ENCODE measurements at places on chromosomes 2 and 18.

GRCh38 chr2:216560838-216561270 is 62.2 kb downstream of the RPL37A start:
- DNase-seq, result peak; percentile 85

GRCh38 chr2:6896930-6897759 is 19.6 kb downstream of the RSAD2 start:
- DNase-seq, result peak; percentile 35

DNA sequence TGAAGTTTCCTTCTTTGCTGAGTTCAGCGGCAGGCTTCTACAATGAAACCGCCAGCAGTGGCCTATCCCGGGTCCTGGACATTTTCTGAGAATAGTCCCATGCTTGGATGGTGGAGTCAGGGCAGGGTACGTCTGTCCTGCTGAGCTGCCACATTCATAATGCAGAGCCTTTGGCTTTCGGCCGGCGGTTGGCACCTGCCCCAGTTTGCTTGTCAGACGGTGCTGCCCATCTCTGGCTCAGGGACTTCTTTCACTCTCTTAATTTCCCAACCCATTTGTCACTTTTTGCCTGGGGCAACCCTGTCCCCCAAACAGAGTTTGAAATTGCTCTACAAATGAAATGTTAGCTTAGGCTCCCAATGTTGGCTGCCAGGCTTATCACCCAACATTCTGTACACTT is 57.2 kb downstream of the SOX11 start:
- DNase-seq, result no peak

DNA sequence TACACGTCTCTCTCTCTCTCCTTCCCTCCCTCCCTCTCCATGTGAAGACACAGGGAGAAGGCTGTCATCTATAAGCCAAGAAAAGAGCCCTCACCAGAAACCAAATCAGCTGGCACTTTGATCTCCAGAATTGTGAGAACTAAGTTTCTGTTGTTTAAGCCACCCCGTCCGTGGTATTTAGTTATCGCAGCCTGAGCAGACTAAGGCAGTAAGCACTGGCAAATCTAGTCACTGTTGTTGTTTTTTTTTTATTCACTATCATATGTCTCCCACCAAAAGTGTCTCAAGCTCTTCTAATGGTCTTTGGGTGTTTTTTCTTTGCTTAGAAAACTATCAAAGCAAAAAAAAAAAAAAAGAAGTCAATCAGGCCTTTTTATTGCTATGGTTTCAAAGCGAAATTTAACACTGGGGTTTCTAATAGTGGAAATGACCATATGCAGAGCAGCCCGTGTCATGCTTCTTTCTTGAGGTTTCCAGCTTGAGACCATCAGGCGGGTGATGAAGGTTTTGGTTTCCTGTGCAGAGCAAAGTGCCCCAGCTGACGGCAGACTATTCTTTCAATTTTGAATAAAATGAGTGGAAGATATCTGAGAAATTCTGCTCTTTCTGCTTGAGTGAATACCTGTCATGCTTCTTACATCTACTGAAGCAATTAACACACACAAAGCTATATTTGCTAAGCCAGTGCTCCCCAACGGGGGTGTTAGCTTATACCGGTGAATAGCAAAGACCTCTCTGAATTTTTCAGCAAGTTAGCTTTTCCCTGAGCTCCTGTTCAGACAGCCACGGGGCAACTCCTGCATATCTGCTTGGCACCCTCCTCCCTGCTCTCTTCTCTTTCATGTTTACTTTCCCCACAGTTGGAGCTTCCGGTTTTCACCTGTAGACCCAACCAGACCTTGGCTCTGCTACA is 394.1 kb upstream of the ATP5MC3 start:
- peak; percentile 14 for DNase-seq

DNA sequence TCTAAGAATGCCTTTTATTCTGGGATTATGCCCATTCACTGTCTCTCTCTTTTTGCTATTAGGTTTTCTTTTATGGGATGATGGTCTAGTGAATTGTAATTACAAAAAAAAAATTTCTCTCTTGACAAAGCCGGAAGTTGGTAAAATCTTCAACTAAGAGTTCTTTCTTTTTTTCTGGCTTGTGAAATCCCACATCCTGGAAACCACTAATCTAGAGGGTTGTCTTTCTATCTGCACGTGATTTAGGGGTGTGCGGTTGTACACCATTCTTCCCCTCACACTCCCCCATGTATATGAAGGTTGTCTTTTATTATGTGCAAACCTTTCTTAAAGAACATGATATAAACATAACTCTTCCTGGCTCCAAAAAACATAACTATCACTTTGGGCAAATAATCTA is 52.0 kb downstream of the GATA6 start:
- no peak for DNase-seq

- no peak for DNase-seq
Observed at GRCh38 chr2:68110102-68110501, 47.3 kb upstream of the C1D start.

GRCh38 chr2:30147196-30147714 is 448 bp downstream of the YPEL5 start:
- no peak for DNase-seq

DNA sequence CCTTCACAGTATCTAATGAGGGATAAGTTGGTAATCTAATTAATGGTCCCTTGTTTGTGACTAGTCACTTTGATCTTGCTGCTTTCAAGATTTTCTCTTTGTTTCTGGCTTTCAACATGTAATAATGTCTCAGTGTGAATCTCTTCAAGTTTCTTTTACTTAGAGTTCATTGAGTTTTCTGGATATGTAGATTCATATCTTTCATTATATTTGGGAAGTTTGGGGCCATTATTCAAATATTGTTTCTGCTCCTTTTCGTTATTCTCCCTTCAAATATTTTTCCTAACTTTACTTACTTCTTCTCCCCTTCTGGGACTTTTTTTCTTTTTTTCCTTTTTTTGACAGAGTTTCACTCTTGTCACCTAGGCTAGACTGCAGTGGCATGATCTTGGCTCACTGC is 21.1 kb upstream of the NAPG start:
- no peak for DNase-seq

DNA sequence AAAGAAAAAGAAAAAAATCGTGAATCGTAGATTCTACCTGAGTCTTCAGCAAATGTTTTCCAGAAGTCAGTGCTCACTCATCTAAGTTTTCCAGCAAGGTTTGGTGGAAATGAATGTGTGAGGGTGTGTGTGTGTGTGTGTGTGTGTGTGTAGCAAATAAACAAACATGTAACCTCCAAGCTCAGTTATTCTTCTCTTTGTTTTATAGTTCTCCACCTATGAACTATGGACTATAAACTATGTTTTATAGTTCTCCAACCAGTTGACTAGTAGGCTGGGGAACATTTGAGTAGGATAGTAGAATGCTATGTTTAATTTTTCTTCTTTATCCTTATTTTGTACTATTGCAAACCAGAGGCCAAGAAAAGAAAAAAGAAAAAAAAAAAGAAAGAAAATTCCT is 44.6 kb upstream of the SERPINE2 start:
- DNase-seq, result no peak

GRCh38 chr2:105371810-105372209 is 27.0 kb downstream of the FHL2 start:
- DNase-seq, result no peak

DNA sequence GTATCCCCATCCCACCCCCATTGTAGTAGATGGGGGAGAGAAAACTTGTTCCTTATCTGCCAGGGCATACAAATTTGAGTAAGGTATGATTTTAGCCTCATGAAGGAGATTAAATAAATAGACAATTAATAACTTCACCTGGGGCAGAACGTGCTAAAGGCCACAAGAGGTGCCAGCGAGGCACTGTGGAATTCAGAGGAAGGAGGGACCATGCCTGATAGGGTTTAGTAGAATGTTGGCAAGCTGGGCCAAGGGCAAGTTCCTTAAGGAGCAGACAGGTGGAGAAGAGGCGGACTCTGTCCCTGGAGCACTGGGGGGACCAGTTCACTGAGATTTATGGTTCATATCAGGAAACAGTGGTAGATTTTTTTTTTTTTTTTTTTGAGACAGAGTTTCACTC is 22.5 kb downstream of the STAMBP start:
- DNase-seq, result no peak

DNA sequence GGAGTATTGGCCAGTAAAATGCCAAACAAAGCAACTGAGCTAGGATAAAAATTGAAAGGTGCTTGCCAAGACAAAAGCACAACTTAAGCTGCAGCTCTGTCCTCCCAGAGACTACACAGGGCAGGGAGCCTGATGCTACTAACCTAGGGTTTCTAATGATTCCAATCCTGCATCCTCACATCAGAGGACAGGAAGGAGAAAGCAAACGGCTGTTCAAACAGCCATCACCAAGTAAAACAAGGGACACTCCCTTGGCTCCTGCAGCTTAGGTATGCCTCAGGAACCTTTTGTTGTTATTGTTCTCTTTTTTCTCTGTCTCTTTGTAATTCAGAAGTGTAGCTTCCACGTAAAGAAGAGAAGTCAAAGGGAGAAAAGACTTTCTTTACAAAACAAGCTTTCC is 99.5 kb downstream of the TCF4 start:
- no peak for DNase-seq

DNA sequence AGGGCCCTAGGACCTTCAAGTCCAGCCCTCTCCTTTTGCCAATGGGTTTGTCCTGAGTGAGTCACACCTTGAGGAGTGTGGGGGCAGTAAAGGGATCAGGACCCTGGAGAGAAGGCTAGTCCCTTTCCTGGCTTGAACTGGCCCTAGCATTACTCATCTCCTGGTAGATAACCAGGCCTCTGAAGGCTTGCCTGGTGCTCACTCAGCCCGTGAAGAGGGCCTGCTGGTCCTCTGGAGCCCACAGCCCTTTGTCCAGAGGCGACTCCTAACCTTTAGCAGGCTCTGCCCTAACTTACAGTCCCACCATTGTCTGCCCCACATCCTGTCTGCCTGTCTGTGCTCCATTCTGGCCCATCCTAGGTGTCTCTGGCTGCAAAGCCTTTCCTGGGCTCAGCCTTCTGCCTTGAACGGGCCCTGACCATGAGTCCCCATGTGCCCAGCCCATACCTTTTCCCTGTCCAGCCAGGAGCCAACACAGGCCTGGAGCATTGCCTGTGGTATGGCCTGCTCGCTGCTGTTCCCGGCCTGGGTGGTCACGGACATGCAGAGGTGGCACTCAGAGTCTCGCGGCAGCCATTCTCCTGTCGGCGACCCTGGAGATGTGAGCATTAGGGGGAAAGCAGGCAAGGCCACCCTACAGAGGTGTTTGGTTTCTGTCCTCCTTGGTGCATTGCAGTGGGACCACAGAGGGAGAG is 5.0 kb downstream of the SFTPB start:
- peak; percentile 76 for DNase-seq

DNA sequence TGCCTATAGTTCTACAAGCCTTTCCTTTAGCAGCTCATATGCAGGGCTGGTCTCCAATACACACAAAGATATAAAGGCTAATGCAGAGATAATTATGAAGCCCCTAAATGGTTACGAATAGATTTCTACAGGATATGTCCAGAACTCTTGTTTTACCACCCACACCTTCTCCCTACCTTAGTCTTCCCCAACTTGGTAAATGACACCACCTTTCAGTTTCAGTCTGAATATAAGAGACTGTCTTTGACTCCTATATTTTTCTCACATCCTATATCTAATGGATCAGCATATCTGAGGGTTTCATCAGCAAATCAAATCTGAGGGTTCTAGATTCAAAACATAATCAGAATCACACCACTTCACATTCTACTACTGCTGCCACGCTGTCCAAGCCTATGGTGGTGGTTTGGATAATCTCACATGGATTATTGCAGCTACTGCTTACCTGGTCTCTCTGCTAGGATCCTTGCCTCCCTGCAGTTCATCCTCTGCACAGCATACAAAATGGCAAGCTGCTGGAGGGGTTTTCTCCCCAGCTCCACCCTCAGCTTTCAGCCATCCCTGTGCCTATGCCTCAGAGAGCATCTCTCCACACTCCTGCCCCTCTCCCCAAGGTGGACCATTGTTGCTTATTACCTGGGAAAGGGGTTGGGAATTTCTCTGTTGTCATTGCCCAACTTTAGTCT is 178.0 kb upstream of the SPOPL start:
- DNase-seq, result no peak

DNA sequence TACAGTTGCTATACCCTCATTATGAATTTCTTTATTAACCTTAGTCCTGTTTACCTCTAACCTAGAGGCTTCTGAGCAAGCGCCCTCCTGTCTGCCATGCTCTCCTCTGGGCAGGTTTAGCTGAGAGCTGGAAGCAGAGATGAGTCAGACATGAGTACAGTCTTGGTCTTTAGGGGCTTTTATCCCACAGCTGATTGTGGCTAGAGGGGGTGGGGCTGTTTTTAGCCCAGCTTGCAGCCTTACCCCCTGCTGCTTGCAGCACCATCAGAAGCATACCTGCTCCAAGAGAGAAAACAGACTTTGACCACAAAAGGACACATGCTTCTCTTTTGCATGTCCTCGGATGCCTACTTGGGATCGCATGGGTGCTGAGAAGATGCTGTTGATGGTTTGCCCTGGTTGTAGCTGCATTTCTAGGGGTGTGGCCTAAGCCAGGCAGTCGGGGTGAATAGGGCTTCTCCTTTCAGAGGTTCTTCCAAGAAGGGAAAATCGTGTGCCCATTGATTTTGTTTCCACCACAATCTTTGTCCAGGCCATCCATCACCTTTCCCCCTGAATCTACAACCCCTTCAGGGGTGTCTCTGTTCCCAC is 115.0 kb upstream of the LGALSL start:
- DNase-seq, result peak; percentile 72

DNA sequence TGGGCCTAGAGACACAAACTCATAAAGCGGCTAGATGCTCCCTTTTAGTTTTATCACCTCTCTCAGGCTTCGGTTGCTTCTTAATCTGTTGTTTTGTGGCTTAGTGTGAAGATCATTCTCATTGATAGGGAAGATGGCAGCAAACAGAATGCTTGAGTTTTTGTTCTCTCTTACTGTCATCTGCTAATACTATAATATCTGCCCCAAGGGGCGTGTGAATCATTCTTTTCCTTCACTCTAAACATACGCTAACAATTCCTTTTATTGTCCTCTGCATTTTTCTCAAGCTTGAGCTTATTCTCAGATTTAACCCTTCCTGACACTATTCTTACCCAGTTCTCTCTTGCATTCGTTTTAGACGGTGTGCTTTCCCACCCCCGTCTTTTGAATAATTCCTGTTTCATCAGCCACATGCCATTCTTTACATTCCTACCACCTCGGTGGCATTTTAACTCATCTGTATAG is 323.9 kb upstream of the NRP2 start:
- DNase-seq, result peak; percentile 88

- DNase-seq, result no peak
Observed at GRCh38 chr2:28638102-28638501, 113.5 kb upstream of the PPP1CB start.

GRCh38 chr2:16475586-16475985 is 190.0 kb downstream of the CYRIA start:
- DNase-seq, result no peak

DNA sequence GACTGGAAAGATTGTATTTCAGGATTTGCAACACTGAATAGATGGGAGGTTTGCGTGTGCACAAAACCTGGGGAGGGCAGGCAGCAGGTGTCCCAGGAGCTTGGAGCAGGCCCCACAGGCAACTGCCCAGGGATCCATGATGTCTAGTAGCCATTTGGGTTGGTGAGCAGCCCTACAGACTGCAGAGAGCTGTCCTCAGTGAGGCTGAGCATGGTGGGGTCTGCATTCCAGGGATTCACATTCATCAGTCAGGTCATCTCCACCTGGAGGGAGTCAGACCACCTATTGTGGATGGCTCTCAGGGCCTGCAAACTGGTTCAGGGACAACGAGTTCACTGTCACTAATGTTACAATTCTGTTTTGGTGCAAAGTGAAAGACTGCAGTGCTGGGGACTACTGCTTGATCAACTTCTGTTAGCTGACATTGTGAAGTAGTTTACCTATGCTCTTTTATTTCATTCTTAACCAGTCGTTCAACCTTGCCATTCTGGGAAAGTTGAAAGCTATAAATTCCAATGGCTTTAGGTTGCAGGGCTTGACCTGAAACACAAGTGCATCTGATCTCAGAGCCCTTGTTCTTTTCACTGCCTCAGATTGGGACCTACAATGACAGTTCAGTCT is 222.6 kb downstream of the ZNF407 start:
- no peak for DNase-seq

- DNase-seq, result peak; percentile 67
Observed at GRCh38 chr2:223109341-223109740, 57.4 kb downstream of the KCNE4 start.

All from fibroblast of skin of right quadriceps (primary cell).